ENCODE measurements at places on chromosomes 6 and 20.

GRCh38 chr6:127481628-127482027 is 22.4 kb upstream of the KIAA0408 start:
- DNase-seq, result no peak

GRCh38 chr20:62721511-62722370 is 13.1 kb downstream of the NTSR1 start:
- DNase-seq, result no peak

DNA sequence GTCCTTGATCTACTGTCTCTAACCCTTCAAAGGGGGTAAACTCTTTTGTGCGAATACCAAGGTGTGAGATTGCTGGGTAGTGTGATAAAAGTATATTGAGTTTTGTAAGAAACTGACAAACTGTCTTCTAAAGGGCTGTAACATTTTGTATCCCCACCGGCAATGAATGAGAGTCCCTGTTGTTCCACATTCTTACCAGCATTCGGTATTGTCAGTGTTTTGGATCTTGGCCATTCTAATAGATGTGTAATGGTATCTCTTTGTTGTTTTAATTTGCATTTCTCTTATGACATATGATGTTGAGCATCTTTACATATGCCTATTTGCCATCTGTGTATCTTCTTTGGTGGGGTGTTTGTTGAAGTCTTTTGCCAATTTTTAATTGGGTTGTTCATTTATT is 1090.7 kb downstream of the KIF16B start:
- no peak for DNase-seq

DNA sequence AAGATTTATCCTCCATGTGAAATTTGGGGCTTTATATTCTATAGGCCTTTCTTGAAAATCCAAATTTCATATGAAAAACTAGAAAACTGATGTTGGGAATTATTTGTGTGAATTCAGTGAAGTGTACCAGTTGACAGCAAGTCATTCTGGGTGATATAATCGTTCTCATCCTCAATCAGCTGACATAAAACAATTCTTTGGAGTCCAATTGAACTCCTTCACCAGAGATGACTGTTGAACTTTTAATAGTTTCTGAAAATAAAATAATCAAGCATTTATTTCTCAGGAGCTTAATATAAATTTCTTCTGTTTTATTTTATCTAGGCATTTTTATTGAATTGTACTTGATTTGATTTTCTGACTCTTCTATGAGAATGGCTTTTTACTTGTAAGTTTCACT is 92.6 kb downstream of the ADGRB3 start:
- DNase-seq, result no peak

- no peak for DNase-seq
Observed at GRCh38 chr20:20454850-20455627, 87.1 kb downstream of the INSM1 start.

DNA sequence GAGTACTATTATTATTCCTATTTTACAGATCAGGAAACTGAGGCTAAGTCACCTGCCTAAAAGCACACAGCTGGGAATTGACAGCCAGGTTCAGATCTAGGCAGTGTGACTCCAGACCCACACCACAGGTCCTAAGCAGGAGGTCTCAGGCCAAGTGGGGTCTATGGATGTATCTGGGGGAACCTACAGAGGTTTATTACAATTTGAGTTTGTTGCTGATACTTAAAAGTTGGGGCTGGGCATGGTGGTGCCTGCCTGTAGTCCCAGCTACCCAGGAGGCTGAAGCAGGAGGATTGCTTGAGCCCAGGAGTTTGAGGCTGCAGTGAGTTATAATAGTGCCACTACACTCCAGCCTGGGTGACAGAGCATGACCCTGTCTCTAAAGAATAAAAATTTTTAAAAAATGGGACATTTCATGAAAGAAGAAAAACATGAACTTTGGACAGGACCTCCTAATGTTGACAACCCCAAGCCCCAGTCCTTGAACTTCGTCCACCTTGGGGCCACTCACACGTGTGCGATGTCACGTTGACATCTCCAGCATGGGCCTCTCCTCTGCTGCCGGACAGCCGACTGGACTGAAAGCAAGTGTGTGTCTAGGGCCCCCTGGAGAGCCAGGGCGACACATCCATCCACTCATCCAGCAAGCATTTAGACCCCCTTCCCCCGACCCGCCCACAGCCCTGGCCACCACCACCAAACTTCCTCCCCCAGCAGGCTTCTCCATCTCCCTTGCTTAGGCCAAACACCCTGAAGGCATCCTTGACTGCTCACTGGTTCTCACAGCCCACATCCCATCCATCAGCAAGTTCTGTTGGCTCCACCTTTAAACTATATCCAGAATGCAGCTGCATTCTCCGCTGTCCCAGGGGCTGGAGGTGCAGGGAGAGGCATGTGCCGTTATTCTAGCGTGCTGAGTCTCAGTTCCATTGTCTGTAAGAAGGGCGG is 40.0 kb downstream of the NOL4L start:
- no peak for DNase-seq

DNA sequence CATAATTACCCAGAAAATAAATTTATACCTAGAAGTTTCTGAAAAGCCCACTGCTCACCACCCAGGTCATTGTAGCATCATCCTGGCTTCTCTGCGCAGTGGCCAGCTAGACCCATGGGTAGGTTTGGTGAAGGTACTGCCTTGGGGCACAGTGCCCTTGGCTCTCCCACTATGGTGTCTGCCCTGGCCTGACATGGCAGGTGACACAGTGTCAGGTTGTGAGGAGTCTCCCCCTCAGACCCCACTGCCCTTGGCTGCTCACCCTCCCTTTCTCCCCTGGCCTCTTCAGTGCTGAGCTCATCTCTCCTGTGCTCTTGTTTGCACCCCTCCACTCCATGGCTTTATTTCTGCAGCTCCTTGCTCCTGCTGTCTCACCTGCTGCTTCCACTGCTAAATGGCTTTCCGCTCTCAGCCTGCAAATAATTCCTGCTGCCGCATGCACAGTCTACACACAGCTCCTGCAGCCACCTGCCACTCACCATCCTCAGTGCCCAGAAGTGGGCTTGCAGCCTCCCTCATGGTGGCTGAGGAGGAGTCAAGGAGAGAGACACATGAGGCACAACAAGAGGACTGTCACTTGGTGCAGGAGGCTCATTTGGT is 313.4 kb upstream of the MOCS1 start:
- no peak for DNase-seq

- DNase-seq, result no peak
Observed at GRCh38 chr20:7470912-7471311, 469.3 kb downstream of the HAO1 start.

DNA sequence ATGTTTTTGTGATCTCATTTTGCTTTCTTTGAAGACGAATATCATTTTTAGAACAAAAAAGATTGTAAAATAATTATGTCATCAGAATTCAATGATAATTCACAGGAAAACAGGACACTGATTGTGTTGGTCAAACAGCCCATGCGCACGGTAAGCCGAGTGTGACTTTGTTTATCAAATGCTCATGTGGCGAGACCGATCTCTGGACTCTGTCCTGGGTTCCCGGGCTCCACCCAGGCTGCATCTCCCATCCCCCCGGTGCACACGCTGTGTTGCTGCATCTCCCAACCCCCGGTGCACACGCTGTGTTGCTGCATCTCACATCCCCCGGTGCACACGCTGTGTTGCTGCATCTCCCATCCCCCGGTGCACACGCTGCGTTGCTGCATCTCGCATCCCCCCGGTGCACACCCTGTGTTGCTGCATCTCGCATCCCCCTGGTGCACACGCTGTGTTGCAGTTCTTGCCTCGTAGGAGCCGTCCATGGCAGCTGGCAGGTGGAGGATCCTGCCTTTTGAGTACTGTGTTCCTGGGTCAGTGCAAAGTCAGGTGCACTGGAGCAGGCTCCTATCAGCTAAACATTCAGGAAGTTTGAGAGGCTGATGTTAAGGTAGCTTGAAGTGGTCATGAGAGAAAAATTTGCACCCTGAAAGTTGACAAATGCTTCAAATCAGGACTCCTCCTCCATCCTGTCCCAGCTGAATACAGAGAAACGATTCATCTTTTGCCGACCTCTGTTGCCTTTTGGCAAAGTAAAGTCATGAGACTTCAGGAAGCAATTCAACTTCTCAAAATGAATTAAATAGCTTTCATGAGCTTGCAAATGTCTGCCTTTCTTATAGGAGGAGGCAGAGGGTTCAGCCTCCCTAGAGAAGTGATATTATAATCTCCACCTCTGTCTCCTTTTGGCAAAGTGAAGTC is 77.1 kb upstream of the FRMD1 start:
- DNase-seq, result no peak

DNA sequence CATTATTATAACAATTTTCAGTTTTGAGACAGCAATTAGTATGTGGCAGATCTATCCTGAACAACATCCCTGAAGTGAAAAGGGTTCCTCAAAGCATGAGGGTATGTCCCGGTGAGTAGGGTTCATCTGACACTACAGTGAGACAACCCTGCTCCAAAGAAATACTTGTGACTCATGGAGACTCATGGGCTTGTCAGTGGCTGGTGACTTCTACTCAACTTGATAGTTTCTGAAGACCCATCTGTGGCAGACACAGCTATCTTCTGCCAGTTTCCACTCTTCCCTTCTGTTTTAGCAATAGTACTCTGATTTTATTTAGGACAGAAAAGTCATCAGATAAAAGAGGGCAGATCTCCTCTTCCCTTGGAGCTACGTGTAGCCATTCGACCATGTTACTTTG is 41.4 kb downstream of the MAP3K7 start:
- DNase-seq, result no peak

DNA sequence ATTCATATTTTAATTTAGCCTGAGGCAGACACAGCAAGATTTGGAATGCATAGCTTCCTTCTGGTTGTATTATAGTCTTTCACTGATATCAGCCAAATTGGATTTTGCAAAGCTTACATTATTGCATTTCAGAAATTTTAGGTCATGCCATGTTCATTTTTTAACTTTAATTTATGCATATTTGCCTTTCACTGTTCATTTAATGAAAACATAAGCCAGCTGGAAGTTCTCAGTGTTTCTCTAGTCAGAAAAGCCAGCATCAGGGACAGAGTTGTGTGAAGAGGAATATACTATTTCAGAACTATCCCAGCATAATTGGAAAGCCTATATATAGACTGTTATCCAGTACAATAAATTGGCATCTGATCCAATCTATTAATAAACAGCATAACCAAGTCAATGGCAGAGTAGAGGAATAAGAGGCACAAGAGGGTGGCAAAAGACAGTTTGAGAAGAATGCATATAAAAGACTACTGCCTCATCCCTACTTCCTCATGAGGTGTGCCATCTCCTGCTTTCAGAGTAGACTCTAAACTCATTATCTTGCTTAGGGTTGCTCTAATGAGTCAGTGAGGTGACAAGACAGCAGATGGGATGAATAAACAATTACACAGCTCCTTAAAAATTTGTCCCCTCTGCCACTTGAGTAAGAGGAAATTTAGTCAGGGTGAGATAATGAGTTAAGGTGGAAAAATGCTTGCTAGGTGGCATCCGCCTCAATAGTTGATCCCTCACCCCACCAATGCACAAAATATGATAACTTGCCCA is 159.8 kb upstream of the HCRTR2 start:
- no peak for DNase-seq

GRCh38 chr6:162849269-162849668 is 121.5 kb downstream of the PACRG start:
- no peak for DNase-seq

DNA sequence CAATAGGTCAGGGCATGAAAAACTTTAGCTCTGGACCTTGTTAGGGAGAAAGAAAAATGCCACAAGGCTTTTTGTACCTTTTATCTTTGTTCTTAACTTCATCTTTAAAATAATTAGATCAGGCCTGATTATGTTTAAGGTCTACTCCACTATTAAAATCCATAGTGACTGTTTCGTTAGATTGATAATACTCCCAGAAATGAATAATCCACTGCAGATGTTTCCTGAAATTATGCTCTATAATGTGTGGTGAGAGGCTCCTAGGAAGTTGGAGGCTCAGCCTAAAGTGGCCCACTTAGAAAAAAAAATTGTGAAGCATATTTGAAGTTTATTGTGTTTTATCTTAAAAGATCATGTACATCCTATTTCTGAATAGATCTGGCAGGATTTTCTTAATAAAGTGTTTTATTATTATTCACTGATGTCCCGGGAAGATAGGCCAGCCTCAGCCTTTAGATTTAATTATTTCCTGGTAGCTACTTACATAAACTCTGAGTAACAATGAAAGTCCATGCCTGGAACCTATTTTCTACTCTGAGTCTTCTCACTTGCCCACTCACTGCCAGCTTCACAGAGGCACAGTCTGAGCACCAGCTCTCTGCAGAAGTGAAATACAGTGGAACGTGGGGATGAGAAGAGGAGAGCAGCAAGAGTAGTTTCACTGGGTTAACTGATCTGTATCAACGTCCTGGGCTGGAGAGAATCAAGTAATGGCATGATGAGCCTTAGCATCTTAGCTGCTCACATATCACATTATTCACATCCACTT is 126.8 kb upstream of the TMEM170B start:
- DNase-seq, result no peak

DNA sequence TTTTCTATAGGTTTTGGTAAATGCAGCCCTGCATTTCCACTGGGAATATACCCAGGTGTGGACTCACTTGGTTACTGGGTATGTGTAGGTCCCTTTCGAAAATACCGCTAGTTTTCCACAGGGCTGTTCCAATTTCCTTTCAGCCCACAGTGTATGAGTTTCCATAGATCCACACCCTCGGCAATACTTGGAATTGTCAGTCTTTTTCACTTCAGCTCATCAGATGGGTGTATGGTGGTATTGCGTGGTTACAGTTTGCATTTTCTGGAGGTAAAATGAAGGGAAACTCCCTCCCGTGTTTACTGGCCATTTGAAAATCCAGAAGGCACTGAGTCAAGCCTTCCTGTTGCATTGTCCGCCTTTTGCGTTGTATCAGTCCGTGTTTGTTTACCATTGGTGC is 453.6 kb downstream of the CDH26 start:
- no peak for DNase-seq

DNA sequence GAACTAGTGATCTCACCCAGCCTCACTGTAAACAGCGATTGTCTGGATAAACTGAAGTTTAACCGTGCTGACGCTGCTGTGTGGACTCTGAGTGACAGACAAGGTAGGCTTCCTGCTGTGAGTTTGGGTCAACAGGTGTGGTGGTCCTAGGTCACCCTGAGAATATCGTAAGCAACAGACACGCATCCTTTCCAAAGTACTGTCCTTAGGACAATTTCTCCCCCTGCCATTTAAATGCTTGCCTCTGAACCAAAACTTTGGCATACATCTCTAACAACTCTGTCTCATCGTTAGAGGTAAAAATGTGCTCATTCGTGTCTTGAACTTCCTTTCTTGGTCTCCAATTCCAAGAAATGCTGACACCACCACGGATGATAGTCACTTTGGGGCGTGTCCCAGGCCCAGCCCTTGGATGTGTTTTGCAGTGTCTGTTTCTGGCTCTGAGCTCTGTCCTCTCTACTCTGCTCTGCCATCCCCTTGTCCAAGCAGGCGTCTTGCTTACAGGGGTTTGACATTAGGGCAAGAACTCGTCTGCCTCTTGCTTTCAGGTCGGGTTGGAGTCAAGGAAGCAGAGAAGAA is 95.5 kb downstream of the EYA2 start:
- DNase-seq, result no peak

GRCh38 chr6:138671351-138671750 is 102.2 kb upstream of the CCDC28A start:
- DNase-seq, result no peak

- DNase-seq, result no peak
Observed at GRCh38 chr6:116246089-116246488, 7.8 kb downstream of the TSPYL4 start.
